Aorta (tissue), 5 donors: ENCODE measurements at places on chromosomes 1 and 21. TPM values are rescaled to one million over a fixed set of nuclear protein-coding genes. Genes with fewer than 3 reads are reported as not detected.
A peak's percentile ranks its signal among the peaks of the same experiment; 100 is the strongest.

DNA sequence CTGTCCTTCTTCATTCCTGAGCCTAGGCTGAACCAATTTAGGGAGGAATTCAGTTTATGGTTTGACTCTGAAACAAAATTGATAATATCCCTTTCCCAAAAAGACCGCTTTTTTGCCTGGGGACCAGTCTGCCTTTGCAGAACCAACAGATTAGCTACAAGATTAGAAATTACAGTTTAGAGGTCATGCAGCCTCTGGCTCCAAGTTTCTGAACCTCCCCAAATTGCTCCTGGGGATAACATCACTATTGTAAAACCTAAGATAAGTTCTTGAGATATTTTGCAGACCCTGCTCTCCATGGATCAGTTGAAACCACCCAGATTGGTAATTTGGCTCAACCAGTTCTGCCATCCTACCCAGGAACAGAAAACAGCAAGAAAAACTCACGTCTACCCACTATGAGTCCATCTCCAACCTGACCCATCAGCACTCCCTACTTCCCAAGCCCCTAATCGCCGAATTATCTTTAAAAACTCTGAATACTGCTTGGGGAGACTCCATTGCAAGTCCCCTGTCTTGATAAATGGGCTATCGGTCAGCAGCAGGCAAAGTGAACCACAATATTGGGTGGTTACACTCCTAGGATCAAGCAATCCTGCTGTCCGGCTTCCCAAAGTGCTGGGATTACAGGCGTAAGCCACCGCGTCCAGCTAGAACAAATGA lies 605 bp upstream of the RABGGTB start:
- peaks cover 2% of the 10 kb centered on the region for H3K4me1 ChIP-seq
- peak overlapping the region; percentile 60 for H3K4me3 ChIP-seq

DNA sequence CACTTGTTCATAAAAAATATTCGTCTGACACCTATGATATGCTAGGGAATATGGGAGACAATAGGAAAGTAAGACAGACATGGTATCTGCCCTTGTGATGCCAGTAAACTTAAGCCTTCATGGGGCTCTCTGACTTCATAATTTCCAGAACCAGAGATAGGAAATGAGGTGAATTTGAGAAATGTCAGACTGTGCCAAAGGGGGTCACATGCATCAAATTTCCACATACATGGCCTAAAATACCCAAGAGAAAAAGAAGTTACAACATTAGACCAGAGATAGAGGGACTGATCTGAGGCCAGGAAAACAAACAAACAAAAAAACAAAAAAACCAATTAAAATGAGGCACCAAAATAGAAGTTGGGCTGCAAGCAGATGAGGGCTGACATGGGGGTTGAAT lies 75.7 kb downstream of the DISC1 start:
- no peaks in the 10 kb centered on the region for H3K36me3 ChIP-seq
- H3K27ac ChIP-seq = no peak overlapping the region
- H3K4me1 ChIP-seq = no peaks in the 10 kb centered on the region

DNA sequence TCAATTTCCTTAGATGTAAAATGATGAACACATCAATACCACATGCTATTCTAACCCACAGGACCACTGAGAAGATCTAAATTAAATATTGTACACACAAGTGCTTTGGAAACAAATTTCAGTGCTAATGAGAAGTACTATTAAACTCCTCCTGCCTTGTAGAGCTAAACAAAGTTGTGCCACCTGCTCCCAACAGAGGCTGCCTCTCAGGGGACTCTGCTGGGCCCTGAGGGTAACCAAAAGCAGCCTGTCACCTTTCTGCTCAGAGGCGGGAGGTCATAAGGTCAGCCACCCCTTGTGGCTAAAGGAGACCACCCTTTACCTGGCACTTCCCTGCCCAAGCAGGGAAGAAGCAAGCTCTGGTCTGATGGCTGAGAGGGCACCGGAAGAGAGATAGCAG lies 6.3 kb downstream of the SLC9A1 start:
- no peak overlapping the region for H3K27ac ChIP-seq
- no peak overlapping the region for H3K4me3 ChIP-seq
- no peaks in the 10 kb centered on the region for H3K27me3 ChIP-seq

- no peaks in the 10 kb centered on the region for H3K36me3 ChIP-seq
- no peak for DNase-seq
- no peaks in the 10 kb centered on the region for H3K27me3 ChIP-seq
- no peak overlapping the region for H3K27ac ChIP-seq
Observed at GRCh38 chr1:219792337-219793021, 135.9 kb downstream of the SLC30A10 start.

- no peak overlapping the region for H3K4me3 ChIP-seq
- H3K27ac ChIP-seq = no peak overlapping the region
- no peaks in the 10 kb centered on the region for H3K36me3 ChIP-seq
- no peaks in the 10 kb centered on the region for H3K27me3 ChIP-seq
- no peaks in the 10 kb centered on the region for H3K4me1 ChIP-seq
Observed at GRCh38 chr1:84422909-84423308, 24.6 kb downstream of the DNASE2B start.

Gene PRDX6
- 130 TPM for total RNA-seq

GRCh38 chr1:202750024-202750423 lies 39.8 kb upstream of the SYT2 start:
- H3K27ac ChIP-seq = no peak overlapping the region
- peaks cover 6% of the 10 kb centered on the region for H3K36me3 ChIP-seq
- no peak overlapping the region for H3K4me3 ChIP-seq
- no peak for DNase-seq
- no peaks in the 10 kb centered on the region for H3K27me3 ChIP-seq

Gene SHC1
- total RNA-seq = 165 TPM

DNA sequence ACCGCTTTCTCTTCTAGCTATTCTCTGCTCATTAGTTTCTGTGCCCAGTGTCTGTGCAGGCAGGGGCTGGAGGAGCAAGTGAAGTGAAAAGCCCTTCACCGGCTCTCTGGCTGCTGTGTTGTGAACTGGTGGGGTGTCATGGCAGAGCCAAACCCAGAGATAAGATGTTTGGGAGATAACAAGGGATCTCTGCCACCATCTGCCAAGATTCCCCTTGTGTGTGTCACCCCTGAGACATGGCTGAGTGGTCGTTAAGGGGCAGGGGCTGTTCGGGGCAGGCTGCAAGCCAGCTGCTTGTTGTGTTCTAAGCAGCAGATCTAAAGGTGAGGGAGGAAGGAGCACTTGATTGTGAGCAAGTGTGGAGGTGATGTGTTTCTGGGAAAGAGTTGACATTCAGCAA lies 24.5 kb downstream of the CNIH3 start:
- no peaks in the 10 kb centered on the region for H3K4me1 ChIP-seq
- no peaks in the 10 kb centered on the region for H3K36me3 ChIP-seq
- H3K27me3 ChIP-seq = no peaks in the 10 kb centered on the region
- no peak overlapping the region for H3K4me3 ChIP-seq

Gene YARS1
- 76.1 TPM for total RNA-seq

DNA sequence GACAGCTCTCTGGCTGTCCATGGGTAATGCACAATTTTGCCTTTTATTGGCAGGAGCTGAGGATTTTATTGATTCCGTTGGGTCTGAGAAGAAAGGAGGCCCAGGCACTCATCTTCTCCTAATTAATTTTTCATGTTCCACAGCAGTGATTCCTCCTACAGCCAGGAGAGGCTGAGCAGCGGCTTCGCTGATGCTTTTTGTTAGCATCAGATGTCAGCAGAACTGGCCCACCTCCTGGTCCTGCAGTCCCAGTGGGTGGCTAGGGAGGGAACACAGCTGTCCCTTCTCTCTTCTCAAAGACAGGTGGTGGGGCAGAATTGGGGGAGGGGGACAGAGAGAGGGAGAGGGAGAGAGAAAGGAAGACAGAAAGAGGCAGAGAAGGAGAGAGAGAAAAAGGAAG lies 5.7 kb downstream of the MT1HL1 start:
- no peaks in the 10 kb centered on the region for H3K27me3 ChIP-seq
- no peaks in the 10 kb centered on the region for H3K36me3 ChIP-seq
- no peak overlapping the region for H3K27ac ChIP-seq
- H3K4me1 ChIP-seq = no peaks in the 10 kb centered on the region
- no peak overlapping the region for H3K4me3 ChIP-seq

Gene CHI3L1
- total RNA-seq = 34.2 TPM

Gene TGFBR3
- 81.5 TPM for total RNA-seq

Gene LDLRAP1
- total RNA-seq = 25.6 TPM

DNA sequence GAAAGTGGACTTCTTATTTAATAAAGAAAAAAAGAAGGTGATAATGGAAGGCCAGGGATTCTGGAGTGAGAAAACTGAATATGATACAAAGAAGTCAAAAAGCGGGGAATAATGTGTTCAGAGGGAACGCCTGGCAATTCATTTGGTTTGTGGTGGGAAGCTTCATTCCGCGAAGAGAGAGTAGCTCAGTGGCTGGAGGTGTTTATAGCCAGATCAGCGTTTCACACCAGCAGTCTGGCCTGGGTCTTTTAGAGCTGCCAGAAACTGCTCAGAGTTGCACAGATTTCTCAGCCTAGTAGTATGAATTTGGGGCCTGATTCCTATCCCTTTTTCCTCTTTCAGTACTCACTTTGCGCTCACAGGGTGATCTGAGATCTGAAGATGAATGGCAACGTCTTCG lies 67.8 kb upstream of the IPO9 start:
- H3K27me3 ChIP-seq = no peaks in the 10 kb centered on the region
- no peak overlapping the region for H3K27ac ChIP-seq
- DNase-seq = no peak
- no peaks in the 10 kb centered on the region for H3K36me3 ChIP-seq
- H3K4me1 ChIP-seq = peaks cover 29% of the 10 kb centered on the region

DNA sequence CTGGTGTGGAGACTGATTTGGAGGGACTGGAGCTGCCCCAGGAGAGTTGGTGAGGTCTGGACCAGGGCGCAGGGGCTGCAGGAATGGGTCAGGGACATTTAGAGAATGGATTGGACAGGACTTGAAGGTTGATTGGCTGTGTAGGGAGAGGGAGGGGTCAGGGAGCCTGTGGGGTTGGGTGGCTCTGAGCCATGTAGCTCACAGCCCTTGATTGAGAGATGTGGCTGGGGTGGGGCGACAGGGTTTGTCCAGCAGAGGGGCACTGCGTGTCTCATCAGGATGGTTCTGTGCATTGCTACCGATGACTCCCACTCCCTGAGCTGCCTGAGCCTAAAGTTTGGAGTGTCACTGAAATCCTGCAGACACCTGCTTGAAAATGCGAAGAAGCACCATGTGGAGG lies 12.1 kb downstream of the AZIN2 start:
- H3K4me3 ChIP-seq = no peak overlapping the region
- H3K36me3 ChIP-seq = no peaks in the 10 kb centered on the region
- no peak for DNase-seq
- H3K4me1 ChIP-seq = no peaks in the 10 kb centered on the region
- no peak overlapping the region for H3K27ac ChIP-seq

- no peak overlapping the region for H3K27ac ChIP-seq
- H3K4me3 ChIP-seq = no peak overlapping the region
- no peak for DNase-seq
- no peaks in the 10 kb centered on the region for H3K27me3 ChIP-seq
- H3K36me3 ChIP-seq = no peaks in the 10 kb centered on the region
Observed at GRCh38 chr1:199868777-199869176, 158.7 kb upstream of the NR5A2 start.

GRCh38 chr1:53616511-53616910 lies 122.5 kb downstream of the GLIS1 start:
- H3K4me1 ChIP-seq = no peaks in the 10 kb centered on the region
- no peak overlapping the region for H3K4me3 ChIP-seq
- no peaks in the 10 kb centered on the region for H3K36me3 ChIP-seq
- H3K27me3 ChIP-seq = no peaks in the 10 kb centered on the region

Gene CELF3
- not detected for total RNA-seq
